Mesenchymal stem cell (in vitro differentiated cells and primary cell): ENCODE measurements at places on chromosomes 11 and 22.

- no peak for DNase-seq
Measured at GRCh38 chr11:46100670-46101069, 20.6 kb downstream of the PHF21A start.

DNA sequence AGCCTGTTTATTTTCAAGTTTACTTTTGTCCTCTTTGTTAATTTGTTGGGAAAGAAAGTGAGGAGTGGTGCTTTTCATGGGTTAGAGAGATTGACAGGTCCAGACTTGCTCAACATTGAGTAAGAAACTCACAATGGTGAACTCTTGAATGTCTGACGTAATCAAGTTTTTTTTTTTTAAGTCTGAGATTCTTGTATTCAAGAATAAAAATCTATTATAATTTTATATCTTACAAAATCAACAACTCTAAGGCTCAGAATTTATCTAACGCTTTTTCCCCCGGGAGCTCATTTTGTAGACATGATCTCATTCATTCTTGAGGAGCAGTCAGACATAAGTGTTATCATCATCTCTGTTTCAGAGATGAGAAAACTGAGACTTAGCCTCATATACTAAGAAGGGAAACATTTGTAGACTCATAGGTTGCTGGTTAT, 39.1 kb upstream of the SPTBN2 start:
- DNase-seq, result no peak

GRCh38 chr11:19674836-19675235, 37.8 kb upstream of the NAV2 start:
- DNase-seq, result no peak

DNA sequence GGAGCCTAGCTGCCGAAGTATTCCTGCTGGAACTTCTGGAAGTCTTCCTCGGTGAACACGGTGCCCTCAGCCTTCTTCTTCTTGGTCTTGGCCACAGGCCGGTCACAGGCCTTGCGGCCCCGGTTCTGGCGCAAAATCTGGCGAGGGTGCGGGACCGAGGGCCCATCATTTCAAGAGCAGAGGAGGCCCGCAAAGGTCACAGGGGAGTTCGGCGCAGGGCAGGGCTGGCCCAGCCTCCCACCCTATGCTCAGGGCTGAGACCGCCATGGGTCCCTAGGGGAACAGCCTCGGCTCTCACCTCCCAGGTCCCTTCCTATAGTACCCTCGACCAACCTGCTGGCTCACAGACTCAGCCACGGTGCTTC, 3.1 kb downstream of the RPS19BP1 start:
- DNase-seq, result no peak

DNA sequence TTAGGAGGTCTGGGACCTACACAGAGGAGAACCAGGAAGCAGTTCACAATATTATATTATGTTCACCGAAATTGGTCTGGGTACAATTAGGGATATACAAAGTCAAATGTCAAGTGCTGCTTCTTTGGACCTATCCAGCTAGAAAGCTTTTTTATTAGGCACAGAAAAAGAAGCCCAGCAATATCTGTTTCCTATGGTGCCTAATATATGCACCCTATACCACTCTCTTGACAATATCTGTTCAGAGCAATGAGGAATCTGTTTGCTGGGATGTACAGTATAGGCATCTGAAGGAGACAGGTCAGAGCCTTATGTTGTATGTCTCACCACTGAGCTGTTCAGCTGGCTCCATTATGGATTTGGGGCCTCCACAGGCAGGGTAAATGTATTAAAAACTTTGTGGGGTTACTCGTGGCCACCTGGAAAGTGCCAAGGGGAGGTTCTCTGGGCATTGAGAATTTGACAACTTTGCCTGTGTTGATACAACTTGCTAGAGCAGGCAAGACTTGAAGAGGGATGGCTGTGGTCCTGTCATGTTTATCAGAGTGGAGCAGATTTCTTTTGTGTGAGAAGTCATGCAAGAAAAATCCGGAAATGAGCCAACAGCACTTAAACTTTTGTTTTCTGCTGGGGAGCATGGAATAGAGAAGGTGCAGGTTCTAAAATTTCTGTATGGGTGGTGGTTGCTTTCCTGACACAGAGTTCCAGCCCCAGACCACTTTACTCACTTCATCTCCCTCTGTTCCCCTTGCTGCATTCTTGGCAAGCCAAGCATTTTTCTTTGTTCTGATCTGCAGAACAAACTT, 10.1 kb downstream of the STIM1 start:
- DNase-seq, result peak; percentile 63

DNA sequence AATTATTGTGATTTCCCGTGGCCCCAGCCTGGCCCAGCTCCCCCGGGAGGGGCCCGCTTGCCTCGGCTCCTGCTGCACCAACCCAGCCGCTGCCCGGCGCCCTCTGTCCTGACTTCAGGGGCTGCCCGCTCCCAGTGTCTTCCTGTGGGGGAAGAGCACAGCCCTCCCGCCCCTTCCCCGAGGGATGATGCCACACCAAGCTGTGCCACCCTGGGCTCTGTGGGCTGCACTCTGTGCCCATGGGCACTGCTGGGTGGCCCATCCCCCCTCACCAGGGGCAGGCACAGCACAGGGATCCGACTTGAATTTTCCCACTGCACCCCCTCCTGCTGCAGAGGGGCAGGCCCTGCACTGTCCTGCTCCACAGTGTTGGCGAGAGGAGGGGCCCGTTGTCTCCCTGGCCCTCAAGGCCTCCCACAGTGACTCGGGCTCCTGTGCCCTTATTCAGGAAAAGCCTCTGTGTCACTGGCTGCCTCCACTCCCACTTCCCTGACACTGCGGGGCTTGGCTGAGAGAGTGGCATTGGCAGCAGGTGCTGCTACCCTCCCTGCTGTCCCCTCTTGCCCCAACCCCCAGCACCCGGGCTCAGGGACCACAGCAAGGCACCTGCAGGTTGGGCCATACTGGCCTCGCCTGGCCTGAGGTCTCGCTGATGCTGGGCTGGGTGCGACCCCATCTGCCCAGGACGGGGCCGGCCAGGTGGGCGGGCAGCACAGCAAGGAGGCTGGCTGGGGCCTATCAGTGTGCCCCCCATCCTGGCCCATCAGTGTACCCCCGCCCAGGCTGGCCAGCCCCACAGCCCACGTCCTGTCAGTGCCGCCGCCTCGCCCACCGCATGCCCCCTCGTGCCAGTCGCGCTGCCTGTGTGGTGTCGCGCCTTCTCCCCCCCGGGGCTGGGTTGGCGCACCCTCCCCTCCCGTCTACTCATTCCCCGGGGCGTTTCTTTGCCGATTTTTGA, 3.3 kb upstream of the ANKRD13D start:
- DNase-seq, result no peak

DNA sequence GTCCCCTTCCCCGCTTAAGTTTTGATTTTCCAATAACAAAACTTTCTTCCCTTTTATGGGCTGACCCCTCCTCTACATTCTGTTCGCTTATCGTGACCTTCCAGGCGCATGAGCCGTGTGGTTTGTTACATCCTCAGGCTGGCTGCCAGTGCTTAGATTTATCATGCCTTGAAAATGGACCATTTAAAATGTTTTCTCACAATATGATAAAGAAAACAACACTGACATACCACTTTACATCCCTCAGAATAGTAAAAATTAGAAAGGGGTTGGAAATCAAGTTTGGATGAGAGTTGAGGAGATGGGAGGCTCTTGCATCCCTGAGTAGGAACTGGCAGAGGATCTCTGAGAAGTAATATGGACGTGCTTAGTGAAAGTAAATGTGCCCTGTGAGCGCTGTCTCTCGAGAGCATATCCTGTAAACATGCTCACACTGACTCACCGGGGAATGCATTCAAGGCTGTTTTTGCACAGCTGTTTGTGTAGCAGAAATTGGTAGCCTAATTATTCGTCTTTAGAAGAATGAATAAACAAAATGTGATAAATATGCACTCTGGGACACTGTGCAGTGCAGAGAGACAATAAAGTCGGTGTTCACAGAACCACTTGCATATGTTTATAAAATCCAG, 17.1 kb upstream of the TOLLIP start:
- peak; percentile 90 for DNase-seq

DNA sequence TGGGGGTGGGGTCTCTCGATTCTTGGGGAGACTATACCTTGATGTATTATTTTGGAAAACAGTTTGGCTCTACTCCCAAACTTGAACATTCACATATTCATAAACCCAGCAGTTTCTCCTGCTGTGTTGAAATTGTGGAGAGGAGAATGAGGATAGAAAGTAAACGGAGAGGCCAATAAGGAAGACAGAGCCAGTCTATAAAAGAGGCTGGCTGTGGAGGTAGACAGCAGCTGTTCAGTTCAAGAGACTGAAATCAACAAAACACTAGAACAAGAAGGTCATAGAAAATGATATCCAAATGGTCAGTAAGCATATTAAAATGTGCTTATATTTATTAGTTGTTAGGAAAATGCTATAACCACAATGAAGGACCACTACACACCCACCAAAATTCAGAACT, 1.9 kb upstream of the MOGAT2 start:
- DNase-seq, result no peak

DNA sequence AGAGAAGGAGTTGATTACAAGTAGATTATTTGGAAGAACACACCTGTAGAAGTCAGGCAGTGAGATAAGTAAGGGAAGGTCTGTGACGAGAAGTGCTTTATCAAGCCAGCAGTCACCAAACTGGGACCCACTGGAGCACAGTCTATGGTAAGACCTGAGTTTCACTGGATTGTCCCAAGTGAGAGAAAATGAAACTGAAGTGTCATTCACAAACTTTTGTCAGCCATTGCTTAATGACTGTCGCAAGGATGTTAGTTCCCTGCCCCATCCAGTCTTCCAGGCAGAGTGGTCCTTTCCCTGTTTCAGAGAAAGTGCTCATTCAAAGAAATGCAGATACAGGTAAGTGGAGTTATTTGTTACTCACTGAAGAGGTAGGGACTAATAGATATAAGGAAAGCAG, 728.0 kb upstream of the TENM4 start:
- no peak for DNase-seq

DNA sequence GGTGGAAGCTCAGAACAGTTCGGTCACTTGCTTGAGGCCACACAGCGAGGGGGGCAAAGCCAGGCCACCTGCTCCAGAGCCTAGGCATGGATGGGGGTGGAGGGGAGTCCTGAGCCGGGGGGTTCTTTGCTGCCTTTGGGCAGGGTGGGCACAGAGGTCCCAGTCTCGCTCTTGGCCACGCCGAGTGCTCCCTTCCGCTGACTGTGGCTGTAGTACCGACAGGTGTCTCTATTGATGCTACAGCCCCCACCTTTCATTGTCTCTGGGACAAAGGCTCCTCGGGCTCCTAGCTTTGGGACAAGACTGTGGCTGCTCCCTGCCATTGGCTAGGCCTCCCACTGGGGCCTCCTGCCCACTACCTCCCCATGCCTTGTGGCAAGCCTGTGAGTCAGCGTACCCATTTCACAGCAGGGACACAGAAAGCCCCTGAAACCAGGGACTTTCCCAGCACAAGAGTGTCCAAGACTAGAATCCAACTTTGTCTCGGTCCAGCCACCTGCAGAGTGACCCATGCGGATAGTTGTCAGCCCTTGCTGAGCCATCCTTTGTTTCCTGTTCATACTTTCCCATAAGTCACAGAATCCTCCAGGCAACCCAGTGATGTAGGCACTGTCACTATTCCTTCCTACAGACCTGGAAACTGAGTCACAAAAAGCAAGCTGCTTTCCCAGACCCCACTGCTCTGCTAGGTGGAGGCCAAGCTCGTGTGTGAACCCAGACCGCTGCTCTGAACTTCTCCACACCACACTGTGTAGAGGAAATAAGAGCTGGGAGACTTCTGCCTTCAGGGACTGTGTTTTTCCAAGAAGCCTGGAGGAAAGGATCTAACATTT, 17.2 kb downstream of the MYEOV start:
- no peak for DNase-seq

- no peak for DNase-seq
Measured at GRCh38 chr22:50190941-50191741, 5.4 kb downstream of the TRABD start.

DNA sequence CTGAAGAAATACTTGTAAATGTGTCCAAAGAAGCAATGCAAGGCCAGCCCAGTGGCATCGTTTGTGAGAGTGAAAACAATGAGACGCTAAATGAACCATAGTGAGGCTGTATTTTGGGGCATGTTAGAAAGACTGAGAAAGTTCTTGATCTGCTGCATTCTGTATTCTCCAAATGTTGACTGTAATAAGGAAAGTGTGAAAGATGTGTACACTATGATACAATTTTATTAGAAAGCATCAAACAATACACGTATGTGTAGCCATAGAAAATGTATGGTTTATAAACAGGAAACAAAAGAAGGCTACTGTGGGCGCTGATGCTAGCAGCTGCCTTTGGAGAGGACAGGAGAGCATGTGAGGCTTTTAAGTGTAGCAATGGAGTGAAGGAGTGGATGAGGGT, 233.5 kb upstream of the E2F8 start:
- DNase-seq, result no peak

GRCh38 chr11:61793083-61793828, 545 bp downstream of the FEN1 start:
- DNase-seq, result no peak
